ENCODE measurements at places on chromosomes 2 and 18.

- DNase-seq = no peak
Observed at GRCh38 chr2:104868505-104868866, 14.6 kb downstream of the POU3F3 start.

GRCh38 chr2:9814129-9814868 lies 29.0 kb upstream of the TAF1B start:
- no peak for DNase-seq

DNA sequence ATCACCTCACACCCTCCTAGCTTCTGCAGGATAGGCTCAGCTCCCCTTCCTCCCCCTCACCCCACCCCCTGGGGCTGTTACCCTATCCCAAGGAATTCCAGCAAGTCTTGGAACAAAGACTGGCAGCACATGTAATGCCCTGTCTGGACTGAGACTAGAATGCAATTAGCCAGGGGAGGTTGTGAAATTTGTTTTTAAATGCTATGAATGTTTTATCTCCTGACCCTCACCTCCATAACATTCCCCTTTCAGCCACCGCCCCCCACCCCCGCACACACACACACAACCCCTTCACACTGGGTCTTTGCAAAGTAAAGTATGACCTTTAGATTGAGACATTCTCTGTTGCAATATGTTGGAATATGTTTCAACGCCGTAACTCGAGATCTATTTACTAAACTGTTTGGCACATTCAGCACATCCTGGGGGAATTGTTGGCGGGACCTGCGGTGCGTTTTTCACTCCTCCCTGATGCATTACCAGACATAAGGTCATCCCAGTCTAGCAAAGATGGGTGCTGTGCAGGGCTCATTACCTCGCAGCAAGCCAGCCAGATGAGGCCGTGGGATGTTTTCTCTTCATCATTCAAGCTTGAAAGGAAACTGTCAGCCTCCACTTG lies 290.7 kb upstream of the SLC14A2 start:
- no peak for DNase-seq

- no peak for DNase-seq
Observed at GRCh38 chr2:191013682-191013931, 364 bp downstream of the STAT1 start.

DNA sequence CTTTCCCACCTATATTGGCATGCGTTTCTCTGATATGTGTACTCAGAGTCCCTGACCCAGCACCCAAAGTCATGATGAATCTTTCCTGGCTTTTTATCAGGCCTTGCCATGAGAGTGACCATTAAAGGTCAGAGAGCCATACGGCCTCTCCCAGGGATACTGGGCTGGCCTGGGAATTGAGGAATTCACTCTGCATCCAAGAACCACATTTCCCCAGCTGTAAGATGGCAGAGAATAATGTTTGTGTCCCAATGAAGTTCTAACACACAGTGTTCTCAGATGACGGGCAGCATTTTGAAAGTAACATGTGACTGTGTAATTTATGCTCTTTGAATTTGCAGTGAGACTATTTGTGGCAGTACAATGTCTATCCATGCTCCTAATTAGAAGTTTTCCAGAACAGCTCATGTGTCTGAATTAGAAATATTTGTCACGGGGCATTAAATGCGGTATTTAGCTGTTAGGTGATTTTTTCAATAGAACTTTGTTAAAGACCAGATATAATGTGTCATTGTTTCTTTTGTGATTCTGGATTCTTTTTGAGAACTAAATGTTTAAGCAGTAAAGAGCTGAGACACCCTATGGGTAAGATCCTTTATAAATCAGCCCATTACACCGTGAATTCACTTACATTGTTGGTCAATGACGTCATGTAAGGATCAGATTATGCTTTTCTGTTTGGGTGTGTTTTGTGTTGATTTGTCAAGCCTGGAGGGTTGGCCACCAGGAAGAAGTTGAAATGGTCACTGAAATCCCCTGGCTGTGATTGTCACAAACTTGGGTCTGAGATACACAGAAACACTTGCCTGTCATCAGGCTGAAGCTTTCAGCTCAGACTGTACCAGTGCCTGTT lies 7.3 kb upstream of the SLC3A1 start:
- DNase-seq = no peak

Data from activated gamma-delta T cell treated with anti-CD3 and anti-CD28 coated beads, Interleukin-2, amount 50 U/mL, for 16 hours (primary cell).